ENCODE measurements at places on chromosomes 2 and 18. TPM values are rescaled to one million over a fixed set of nuclear protein-coding genes. Genes with fewer than 3 reads are reported as not detected.

DNA sequence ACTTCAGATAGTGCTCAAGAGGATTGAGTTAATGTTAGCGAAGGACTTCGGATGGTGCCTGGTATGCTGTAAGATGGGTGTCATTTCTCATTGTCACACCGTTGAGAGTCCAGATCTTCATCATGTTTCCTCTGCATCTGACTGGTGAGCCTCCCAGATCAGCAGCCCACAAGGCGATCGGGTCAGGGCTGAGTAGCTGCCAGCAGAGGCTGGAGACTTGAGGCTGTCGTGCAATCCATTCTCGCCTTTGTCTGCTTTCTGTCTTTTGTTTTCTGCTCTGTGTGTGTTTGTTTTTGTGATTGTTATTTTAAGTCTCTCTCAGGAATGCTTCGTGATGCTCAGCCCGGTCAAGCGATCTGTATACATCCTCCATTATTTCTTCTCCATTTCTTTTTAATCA is 95.8 kb downstream of the TGOLN2 start:
- no peaks in the 10 kb centered on the region for H3K36me3 ChIP-seq
- H3K4me3 ChIP-seq: no peak overlapping the region
- DNase-seq: no peak
- no peak overlapping the region for H3K27ac ChIP-seq
- H3K4me1 ChIP-seq: no peaks in the 10 kb centered on the region

DNA sequence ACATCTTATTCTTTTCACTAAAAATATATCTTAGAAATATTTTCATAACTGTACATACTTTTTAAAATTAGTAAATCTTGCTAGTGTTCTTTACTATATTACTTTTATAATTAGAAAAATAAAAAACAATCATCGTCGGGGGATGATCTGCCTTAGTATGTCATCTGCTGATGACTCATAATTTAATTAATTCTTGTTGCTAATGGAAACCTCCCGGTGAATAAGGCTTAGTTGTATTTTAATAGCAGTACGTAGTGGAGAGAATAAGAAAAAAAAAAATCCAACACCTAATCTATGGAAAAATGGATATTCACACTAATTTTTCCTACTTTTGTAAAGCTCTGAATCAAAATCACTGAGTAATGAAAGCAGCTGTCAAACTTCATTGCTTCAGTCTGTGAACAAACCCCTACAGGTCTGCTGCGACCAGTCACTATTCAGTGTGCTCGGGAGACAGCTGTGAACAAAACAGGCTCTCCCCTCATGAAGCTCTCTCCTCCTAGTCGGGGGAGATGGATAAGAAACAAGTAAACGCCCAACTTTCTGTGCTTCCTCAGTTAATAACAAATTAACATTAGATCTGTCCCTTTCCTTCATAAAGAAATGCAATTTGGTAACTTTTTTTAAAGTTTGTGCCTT is 97.4 kb upstream of the UPP2 start:
- H3K36me3 ChIP-seq: no peaks in the 10 kb centered on the region
- no peaks in the 10 kb centered on the region for H3K27me3 ChIP-seq
- no peak for DNase-seq
- H3K4me3 ChIP-seq: no peak overlapping the region

Gene MAP2
- total RNA-seq: 18.6 TPM

Gene GCKR
- 24.0 TPM for total RNA-seq

Gene SGO2
- total RNA-seq: 1.8 TPM

Gene UGT1A4
- total RNA-seq: not detected

Gene REG3A
- total RNA-seq: 0.53 TPM

- H3K4me3 ChIP-seq: no peak overlapping the region
- no peaks in the 10 kb centered on the region for H3K36me3 ChIP-seq
- H3K27ac ChIP-seq: no peak overlapping the region
- H3K4me1 ChIP-seq: peaks cover 8% of the 10 kb centered on the region
- H3K27me3 ChIP-seq: no peaks in the 10 kb centered on the region
These were observed 16.0 kb upstream of the ATP8B1 start for GRCh38 chr18:57819119-57819518.

DNA sequence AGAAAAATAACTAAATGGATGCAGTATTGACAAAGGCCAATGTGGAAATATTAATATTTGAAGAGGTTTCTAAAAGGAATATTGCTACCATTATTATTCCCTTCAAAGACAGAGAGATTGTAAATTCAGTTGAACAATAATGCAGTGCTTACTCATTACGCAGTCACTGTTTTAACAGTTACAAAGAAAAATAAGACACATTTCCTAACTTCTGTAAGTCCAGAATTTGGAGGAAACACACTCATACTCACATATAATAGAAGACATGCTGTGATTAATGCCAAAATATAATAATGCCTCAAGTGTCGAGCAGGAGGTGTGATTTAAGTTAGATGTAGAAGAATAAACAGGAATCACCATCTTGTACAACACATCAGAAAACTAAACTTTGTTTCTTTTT is 389.2 kb downstream of the FBXO15 start:
- no peak overlapping the region for H3K27ac ChIP-seq
- no peaks in the 10 kb centered on the region for H3K36me3 ChIP-seq
- no peaks in the 10 kb centered on the region for H3K27me3 ChIP-seq
- H3K4me1 ChIP-seq: no peaks in the 10 kb centered on the region
- no peak overlapping the region for H3K4me3 ChIP-seq

GRCh38 chr2:10982931-10983701 is 71.4 kb downstream of the KCNF1 start:
- no peak for DNase-seq
- H3K4me3 ChIP-seq: no peak overlapping the region
- H3K27me3 ChIP-seq: no peaks in the 10 kb centered on the region
- no peaks in the 10 kb centered on the region for H3K36me3 ChIP-seq

DNA sequence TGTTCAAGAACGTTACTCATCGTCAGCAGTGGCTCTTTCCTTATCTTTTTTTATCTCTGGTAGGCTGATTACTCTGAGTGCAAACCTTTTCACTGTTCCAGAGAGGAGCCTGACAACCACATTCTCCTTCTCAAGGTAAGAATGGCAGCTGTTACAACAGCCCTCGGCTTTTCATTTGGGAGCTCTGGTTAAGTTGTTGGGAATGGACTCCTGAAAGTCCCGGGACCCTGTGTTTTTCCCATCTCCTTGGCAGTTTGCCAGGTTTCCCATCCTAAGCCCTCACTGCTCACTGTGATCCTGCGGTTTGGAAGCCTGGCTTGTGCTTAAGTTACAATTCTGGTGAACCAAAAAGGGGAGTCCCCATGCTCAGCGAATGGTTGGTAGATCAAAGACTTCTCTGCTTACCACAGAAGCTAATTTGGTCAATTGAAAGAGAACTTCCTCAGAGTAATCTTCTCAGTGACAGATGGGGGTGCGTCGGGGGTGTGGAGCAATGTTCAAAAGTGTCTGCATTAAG is 122.3 kb downstream of the LYPD6B start:
- H3K36me3 ChIP-seq: no peaks in the 10 kb centered on the region
- no peak overlapping the region for H3K4me3 ChIP-seq
- no peaks in the 10 kb centered on the region for H3K27me3 ChIP-seq
- no peaks in the 10 kb centered on the region for H3K4me1 ChIP-seq

DNA sequence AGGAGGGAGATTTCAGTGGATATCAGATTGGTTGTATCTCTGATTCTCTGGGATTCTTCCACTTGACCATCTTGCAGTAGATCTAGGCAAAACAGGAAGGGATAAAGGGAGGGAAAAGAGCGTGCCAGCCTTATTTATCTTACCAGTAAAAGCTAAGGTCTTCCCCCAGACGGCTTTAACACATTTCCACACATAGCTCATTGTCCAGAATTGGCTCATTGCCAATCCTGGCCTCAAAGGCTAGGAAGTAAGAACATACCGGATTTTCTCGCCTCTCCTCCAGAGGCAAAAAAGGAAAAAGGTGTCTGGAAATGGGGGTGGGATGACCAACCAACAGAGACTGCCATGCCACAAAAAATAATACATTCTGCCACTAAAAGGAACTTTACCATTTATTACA is 411.6 kb upstream of the NRP2 start:
- H3K27me3 ChIP-seq: no peaks in the 10 kb centered on the region
- H3K4me3 ChIP-seq: no peak overlapping the region
- H3K4me1 ChIP-seq: no peaks in the 10 kb centered on the region

DNA sequence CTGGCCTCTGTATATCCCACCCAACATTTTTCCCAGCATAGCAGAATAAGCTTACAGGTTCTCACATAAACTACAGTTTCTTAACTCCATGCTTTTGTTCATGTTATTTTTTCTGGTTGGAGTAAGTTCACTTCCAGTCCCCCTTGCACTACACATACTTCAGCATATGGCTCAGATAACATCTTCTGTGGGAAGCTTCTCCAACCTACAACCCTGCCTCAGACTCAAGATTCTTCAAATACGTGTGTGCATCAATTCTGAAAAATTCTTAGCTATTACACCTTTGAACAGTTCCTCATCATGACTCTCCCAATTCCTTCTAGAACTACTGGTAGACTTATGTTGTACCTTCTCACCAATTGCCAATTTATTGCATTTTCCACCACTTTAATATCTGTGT is 7.5 kb upstream of the CPLX4 start:
- H3K4me3 ChIP-seq: no peak overlapping the region
- H3K27ac ChIP-seq: no peak overlapping the region
- H3K4me1 ChIP-seq: no peaks in the 10 kb centered on the region
- no peaks in the 10 kb centered on the region for H3K27me3 ChIP-seq
- DNase-seq: no peak
- H3K36me3 ChIP-seq: no peaks in the 10 kb centered on the region

Gene TEX44
- total RNA-seq: not detected

DNA sequence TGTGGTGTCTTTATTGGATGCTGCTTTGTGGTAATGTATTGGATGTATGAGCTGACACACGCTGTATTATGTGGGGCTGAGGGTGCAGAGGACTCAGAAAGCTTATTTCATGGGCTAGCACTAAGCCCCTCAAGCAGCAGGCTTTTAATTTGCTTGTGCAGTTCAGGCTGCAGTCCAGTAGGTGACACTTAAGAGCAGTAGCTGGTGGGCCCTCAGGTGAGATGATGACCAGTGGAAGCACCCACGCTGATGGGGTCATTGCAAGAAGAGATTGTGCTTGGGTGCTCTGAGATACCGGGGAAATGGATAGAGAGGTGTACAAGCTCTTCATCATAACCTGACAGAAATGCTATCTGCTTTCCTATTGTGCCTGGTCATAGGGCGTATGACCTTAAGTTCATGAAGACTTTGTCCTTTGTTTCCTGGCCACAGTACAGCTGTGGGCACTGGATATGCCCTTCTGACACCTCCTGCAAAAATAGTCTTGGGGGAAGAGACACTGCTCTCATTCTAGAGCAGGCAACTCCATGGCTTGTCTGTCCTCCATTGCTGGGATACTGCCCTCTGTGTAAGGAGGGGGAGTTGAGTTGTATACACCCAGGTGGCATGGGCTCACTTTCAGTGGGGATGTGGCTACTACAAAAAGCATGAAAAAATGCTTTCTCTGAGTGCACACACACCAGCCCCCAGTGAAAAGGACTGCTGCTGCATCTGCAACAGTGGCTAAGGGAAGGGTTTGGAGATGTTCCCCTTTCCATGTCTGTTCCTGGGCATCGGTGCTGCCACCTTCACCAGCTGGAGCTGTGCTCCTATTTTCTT is 205.7 kb upstream of the ZSWIM2 start:
- no peaks in the 10 kb centered on the region for H3K27me3 ChIP-seq
- no peak for DNase-seq
- H3K4me1 ChIP-seq: no peaks in the 10 kb centered on the region
- no peak overlapping the region for H3K4me3 ChIP-seq

Gene ING5
- total RNA-seq: 35.4 TPM

- H3K4me3 ChIP-seq: no peak overlapping the region
- no peak overlapping the region for H3K27ac ChIP-seq
- H3K4me1 ChIP-seq: no peaks in the 10 kb centered on the region
- no peaks in the 10 kb centered on the region for H3K27me3 ChIP-seq
- DNase-seq: peak; percentile 11
These were observed 90.3 kb downstream of the SP3 start for GRCh38 chr2:173874894-173875237.

Gene ACTG2
- total RNA-seq: 2.6 TPM

All from adrenal gland (tissue), 19 donors.